ENCODE measurements at places on chromosomes 5 and 9.

GRCh38 chr9:105114964-105115728, 129.3 kb upstream of the SLC44A1 start:
- DNase-seq, result no peak

- peak; percentile 9 for DNase-seq
Observed at GRCh38 chr5:107389130-107389774, 281.5 kb downstream of the EFNA5 start.

DNA sequence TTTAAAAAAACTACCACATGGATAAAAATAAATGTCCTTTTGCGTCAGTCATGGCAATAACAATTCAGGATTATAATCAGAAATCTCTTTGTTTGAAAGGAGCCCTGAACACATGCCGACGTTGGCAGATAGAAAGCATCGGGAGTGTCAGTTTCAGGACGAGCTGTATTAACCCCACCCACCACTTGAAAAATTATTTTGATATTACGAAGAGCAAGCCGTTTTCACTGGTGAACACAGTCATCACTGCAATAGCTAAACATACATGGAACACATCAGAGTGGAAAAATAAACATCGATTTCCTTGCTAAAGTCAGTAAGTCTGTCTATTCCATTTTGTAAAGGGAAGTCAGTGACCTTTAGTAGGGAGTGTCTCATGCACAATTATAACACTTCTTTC, 266.4 kb upstream of the FBXL7 start:
- no peak for DNase-seq

- no peak for DNase-seq
Observed at GRCh38 chr5:18420711-18421110, 786.5 kb downstream of the TAF11L14 start.

DNA sequence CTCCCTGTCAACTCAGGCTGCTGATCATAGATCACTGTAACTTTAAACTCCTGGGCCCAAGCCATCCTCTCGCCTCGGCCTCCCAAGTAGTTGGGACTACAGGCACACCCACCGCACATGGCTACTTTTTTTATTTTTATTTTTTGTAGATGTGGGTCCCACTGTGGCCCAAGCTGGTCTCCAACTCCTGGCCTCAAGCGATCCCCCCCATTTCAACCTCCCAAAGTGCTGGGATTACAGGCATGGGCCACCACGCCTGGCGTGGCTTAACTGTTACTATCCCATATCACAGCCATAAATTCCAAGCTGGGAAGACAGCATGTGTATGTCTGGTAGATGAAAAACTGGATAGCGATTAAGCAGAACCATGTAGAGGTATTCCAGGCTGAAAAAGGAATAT, 1.0 kb downstream of the HDAC3 start:
- DNase-seq, result no peak

GRCh38 chr5:73030995-73031394, 75.2 kb downstream of the FCHO2 start:
- no peak for DNase-seq

DNA sequence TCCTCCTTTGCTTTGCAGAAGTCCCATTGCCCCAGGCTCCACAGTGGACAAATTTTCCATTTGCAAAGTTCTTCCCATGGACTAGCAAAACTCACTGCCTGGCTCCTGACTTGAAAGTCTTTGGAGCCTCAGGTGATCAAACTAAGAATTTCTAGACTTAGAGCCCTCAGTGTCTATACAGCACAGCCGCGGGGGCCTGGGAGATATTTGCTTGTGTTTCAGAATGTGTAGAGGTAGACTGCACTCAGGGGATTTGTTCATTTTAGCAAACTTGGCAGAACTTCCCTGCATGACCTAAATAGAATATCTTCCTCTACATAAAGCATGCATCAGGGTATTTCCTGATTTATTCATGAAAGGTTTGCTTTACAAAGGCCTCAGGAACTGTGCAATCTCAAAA, 384.2 kb upstream of the ZNF462 start:
- no peak for DNase-seq

DNA sequence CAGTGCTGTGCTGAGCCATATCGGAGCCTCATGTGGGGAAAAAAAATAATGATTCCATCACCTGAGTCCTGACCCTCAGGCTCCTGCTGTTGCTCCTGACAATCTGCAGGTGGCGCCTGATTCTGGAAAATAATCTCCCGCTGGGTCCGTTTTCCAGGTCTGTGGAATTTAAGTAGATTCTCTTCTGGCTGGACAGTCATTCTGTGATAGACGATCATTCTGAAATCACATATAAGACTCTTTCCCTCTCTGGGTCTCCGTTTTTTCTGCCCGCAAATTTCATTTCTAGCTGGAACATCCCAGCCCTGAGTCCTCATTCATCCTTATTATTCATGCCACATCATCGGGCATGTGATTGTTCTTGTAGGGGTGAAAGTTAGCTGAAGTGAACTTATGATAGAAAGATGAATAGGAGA, 22.1 kb upstream of the STXBP1 start:
- DNase-seq, result peak; percentile 59

DNA sequence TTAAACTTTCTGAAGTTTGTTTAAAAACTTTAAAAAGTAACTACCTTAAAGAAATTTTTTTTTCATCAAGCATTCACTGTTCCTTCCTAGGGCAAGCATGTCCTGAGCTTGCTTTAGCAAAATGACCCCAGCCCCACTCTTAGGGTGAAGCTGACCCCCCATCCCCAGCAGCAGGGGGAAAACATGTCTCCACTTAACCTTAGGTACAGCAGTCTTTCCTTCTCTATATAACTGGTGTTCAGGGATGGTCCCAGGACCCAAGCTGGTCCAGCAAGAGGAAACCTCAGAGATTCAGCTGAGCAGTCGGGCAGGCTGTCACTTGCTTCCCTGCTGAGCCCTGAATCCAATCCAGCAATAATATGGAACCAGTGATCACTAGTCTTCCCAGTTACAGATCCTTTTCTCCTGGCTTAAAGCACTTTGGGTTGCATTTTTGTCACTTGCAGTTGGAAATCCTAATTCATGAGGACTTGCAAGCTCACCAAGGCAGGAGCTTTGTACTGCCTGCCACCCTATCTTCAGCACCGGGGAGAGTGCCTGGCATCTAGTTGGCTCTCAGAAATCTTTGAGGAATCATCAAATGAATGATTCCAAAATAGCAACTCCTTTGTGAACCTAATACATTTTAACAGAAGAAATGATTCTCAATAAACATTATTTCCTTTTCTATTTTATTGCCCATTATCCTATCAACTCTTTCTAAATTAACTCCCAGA, 91.2 kb downstream of the FSTL4 start:
- DNase-seq, result no peak

DNA sequence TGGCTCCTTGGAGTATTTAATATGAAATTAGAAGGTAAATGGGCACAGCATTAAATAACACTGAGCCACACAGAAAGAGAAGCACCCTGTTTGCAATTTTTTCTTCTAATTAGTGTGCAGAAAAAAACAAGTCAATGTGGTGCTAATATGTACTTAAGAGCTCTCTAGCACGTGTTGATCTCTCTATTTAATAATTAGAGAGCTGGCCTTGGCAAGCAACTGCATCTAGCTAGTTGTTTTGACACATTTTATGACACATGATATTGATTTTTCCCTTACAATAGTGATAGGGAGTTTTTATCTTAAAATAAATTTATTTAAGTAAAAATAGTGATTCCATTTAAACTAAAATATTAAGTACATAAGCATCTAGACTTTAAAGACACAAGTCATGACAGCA, 54.5 kb upstream of the NUDT12 start:
- DNase-seq, result peak; percentile 31

GRCh38 chr9:120522558-120522957, 57.4 kb downstream of the CDK5RAP2 start:
- DNase-seq, result no peak

- DNase-seq, result no peak
Observed at GRCh38 chr5:94028001-94028400, 286.6 kb upstream of the POU5F2 start.

DNA sequence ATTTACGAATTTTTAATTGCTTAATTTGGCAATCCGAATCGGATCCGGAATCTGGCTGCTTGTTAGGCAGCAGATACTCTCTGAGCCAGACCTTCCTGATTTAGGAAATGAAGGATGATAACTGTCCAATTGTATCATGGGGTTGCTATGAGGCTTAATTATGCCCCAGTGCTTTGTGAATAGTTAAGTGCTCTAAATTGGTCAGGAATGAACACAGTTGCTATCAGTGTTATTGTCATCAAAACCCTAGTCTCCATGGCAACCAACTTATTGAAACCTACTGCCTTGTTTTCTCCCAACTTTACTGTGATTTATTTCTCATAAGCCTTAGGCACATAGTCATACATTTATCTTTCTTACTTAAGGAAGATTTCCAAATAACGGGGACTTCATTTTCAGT, 47.9 kb downstream of the MAMDC2 start:
- no peak for DNase-seq

GRCh38 chr9:98236901-98237487, 18.5 kb downstream of the TBC1D2 start:
- DNase-seq, result no peak

GRCh38 chr5:78076351-78076750, 218.1 kb downstream of the AP3B1 start:
- DNase-seq, result no peak

- DNase-seq, result no peak
Observed at GRCh38 chr5:121156565-121156964, 692.5 kb downstream of the PRR16 start.

DNA sequence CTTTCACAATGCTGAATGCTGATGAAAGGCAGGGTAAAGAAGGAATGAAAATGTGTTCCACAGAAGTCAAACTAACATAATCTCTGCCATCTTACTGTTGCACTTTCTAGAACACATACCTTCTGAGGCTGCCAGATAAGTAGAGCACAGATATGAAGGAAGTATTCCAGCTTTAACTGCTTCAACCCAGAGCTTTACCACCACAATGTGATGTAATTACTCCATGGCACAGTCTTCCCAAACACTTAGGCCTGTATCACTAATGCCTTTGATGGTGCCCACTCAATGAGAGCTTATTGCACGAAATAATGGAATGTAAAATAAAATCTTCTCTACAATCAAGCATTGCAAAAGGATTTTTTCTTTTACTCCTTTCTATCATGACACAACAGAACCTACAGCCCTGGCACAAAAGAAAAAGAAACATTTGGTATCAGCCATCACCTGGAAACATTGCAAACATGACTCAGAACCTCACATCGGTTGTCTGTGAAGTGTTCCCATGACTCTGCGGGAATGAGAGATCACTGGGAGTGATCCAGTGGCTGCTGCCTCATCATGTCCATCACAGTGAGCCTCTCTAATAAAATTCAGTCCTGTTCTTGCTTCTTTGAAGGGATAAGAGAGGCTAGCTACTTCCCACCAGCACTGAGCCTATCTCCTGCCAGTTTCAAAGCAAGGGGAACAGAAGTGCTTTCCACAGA, 385.8 kb downstream of the EFNA5 start:
- DNase-seq, result no peak

GRCh38 chr9:89080193-89080592, 88.9 kb downstream of the S1PR3 start:
- DNase-seq, result no peak

DNA sequence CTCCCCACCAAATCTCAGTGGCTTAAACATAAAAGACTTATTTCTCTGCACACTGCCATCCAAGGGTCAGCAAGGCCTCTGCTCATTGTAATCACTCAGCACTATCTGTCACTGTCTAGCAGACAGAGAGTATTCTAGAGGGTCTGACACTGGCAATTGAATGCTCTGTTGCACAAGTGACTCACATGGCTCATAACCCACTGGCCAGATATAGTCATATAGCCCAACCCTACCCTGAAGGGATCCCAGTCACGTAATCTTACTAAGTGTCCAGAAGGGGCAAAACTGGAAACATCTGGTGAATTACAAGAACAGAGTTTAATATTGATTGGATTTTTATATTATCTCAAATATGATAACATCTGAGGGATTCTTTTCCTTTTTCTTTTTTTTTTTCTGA, 80.7 kb downstream of the TSSK1B start:
- no peak for DNase-seq

DNA sequence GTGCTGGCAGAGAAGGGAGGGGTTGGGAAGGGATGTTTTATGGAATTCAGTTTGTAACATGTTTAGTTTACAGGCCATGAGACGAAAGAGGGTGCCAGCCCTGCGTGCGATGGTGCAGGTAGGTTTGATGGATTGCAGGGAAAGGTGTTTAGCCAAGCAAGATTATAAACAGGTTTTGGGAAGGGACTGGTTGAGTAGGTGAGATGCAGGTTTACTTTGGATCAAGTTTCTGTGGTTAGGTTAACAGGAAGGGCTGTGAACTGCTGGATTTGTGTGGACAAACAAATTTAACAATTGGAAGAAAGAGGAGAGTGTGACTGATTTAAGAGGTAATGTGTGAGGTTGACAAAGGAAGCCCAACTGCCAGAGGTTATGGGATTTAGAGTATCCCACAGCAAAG, 32.6 kb upstream of the GPX3 start:
- no peak for DNase-seq

GRCh38 chr5:158116965-158117364, 258.0 kb upstream of the CLINT1 start:
- no peak for DNase-seq

DNA sequence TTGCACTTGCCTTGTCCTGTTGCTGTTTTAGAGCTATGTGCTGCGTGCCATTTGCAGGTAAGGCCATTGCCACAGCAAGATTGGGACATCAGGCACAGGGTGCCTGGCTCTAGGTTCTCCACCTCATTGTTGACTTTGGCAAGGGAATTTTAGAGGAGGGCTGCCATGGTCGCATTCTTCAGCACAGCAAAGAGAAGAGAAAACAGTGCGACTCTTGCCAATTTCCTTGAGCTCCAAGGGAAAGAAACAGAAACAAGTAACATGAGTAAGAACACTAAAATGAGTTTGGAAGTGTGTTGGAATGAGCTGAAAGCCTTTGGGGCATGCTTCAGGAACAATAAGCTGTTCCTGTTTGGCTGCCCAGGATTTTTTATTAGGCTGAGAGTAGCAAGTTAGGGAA, 188.1 kb upstream of the IL12B start:
- no peak for DNase-seq

GRCh38 chr9:135526089-135526729, 5.0 kb downstream of the LCN1 start:
- DNase-seq, result no peak

GRCh38 chr5:138954257-138955012, 79.3 kb upstream of the LRRTM2 start:
- peak; percentile 72 for DNase-seq

GRCh38 chr5:31811210-31811609, 172.3 kb downstream of the PDZD2 start:
- no peak for DNase-seq

GRCh38 chr9:137763271-137763955, 114.2 kb upstream of the CACNA1B start:
- no peak for DNase-seq

DNA sequence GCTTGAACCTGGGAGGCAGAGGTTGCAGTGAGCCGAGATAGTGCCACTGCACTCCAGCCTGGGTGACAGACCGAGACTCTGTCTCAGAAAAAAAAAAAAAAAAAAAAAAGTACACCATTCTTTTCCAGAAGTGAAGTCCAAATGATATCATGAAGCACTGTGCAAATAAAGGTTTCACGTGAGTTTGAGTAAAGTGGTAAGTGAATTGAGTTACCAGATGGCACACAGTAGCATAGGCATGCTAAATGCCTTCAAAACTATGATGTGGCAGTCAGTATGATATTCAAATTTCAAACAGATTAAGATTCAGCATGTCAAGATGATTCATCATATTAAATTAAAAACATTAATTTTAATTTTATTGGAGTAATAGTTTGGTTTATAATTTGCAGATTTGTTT, 195.2 kb downstream of the TAF11L14 start:
- no peak for DNase-seq

GRCh38 chr5:142821733-142822487, 51.7 kb downstream of the ARHGAP26 start:
- no peak for DNase-seq
